Bronchial epithelial cell (primary cell): ENCODE measurements at places on chromosomes 4 and X. TPM values are rescaled to one million over a fixed set of nuclear protein-coding genes. Genes with fewer than 3 reads are reported as not detected.
A peak's percentile ranks its signal among the peaks of the same experiment; 100 is the strongest.

GRCh38 chr4:186770481-186771175, 47.0 kb upstream of the FAT1 start:
- DNase-seq = peak; percentile 89

- peak; percentile 33 for DNase-seq
Observed at GRCh38 chr4:159341522-159341921, 238.6 kb downstream of the RAPGEF2 start.

DNA sequence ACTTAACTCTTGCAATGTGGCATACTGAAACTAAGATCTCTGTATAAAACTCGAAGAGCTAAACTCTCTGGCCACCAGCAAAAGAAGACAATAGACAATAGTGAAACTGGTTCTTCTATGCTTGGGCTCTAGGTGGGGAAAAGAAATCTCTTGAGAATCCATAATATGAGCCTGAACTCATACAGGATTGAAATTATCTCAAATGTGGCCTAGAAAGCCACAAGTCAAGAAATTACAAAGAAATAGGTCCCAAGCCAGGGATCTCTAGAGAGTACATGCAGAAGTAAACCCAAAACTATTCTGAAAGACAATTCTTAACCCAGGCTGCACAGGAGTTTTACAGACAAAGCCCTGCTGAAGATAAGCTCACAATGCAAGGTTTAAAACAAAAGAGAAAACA, 127.4 kb downstream of the ANAPC10 start:
- no peak for DNase-seq

DNA sequence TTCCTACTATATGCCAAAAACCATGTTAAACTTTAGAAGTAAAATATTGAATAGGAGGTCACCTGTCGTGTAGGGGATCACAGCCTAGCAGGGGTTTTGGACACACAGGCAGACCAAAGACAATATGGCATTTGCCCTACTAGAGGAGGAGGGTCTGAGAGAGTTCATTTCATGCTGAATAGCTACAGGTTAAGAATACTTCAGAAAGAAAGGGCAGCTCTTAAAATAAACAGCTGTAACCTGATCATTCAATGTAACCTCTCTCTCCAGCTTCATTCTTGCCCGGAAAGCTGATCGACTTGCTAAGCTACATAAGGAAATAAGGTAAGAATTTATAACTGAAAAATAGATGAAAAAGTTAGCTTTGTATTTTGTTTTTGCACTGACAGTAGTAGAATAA, 79.9 kb downstream of the MAOA start:
- DNase-seq = no peak

DNA sequence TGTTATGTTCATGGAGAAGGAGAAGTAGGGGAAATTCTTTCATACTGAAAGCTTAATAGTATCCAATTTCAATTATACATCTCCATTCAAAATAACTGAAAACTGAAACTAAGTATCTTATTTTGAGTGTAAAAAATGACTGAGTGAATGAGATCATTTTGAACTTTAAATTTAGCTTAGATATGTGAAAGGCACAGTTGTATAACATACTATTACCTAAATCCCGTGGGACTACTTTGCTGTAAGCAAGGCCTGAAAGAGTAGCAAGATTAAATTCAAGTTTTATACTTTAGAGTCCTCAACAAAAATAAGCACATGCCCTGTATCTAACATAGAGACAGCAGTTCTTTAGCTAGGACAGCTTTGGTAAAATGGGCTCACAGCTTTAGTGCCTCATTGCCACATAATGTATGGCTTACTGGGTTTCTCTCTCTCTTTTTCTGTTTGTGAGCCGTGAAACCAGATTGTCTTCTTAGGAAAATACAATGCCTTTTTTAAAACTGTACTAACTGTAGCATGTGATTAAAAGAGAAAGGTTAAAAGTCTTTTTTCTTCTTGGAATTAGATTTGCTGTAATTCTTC, 43.2 kb downstream of the GSTCD start:
- no peak for DNase-seq

- no peak for DNase-seq
Observed at GRCh38 chr4:175435381-175435783, 376.7 kb downstream of the GPM6A start.

GRCh38 chrX:72620550-72621145, 48.0 kb upstream of the HDAC8 start:
- DNase-seq = peak; percentile 89

- no peak for DNase-seq
Observed at GRCh38 chr4:100431416-100431815, 86.4 kb downstream of the EMCN start.

DNA sequence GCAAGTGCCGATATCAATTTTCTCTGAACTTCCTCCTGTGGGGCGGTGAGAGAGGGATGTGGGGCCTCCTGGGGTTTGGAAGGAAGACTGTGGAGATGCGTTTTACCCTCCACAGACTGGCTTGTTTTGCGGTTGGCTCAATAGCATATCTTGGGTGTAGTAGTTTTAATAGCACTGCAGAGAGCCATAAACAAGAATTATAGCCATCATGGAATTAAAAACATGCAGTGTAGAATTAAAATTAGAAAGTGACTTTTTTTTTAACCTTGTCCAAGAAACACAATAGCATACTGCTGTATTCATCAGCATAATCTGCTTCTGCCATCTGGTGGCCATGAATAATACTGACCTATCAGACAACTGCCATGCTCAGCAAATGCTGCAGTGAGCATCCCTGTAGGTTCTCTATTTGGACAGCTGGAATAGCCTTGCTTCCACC, 47.3 kb upstream of the SCML1 start:
- DNase-seq = peak; percentile 38

GRCh38 chr4:26048950-26049349, 134.9 kb downstream of the SMIM20 start:
- DNase-seq = no peak

DNA sequence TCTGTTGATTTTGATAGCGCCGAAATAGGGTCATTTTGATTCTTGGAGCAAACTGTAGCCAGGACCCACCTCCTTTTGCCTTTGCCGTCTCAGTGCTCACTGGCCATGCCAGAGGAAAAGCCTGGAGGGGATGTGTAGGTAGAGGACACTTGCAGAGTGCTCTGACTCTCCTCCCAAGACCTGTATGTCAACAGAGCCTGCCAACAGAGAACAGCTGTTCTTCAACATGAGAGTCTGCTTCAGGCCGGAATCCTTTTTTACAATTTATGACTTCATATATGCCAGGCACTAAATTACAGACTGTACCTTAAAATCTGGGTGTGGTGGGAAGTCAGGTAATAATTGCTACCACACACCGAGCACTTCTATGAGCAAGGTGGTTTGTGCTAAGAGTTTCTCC, 94.2 kb downstream of the KDR start:
- DNase-seq = no peak

GRCh38 chr4:60034361-60034760, 1165.8 kb upstream of the ADGRL3 start:
- no peak for DNase-seq

Gene RAB33A
- total RNA-seq = 0.13 and 0.26 TPM in 2 replicates

Gene SLC25A6
- 251 and 335 TPM in 2 replicates for total RNA-seq

Gene MTNR1A
- 0.26 and 0.38 TPM in 2 replicates for total RNA-seq

Gene CFAP47
- not detected in 2 replicates for total RNA-seq

Gene ADH7
- 8.4 and 31.2 TPM in 2 replicates for total RNA-seq

Gene TRPC5OS
- total RNA-seq = not detected in 2 replicates

Gene NKX6-1
- total RNA-seq = not detected in 2 replicates

Gene TCEAL3
- total RNA-seq = 3.7 and 8.4 TPM in 2 replicates

Gene FBXW7
- total RNA-seq = 104 and 145 TPM in 2 replicates

Gene DSPP
- not detected in 2 replicates for total RNA-seq
